Left cardiac atrium (tissue), 4 donors: ENCODE measurements at places on chromosomes 5 and 9. TPM values are rescaled to one million over a fixed set of nuclear protein-coding genes. Genes with fewer than 3 reads are reported as not detected.

GRCh38 chr9:76905791-76906646 is at the start of gene PRUNE2:
PRUNE2 (minus strand) TSS chr9:76906114; CDS start chr9:76905963, 151 bp downstream.
- DNase-seq = peak; percentile 76

- DNase-seq = no peak
Observed at GRCh38 chr5:32323741-32324140, 11.0 kb upstream of the MTMR12 start.

GRCh38 chr9:133737774-133738639 is at the start of gene SARDH:
SARDH (minus strand) TSS chr9:133738352; CDS start chr9:133734173, 4,179 bp downstream.
- DNase-seq = peak; percentile 69

The AQP7 gene
- 123 TPM for total RNA-seq

The DNAH5 gene
- total RNA-seq = 0.24 TPM

The SCGB3A2 gene
- total RNA-seq = not detected

GRCh38 chr5:110053824-110054223 is 364.1 kb downstream of the MAN2A1 start:
- no peak for DNase-seq

The AJM1 gene
- 9.6 TPM for total RNA-seq

The SNX24 gene
- 11.1 TPM for total RNA-seq

GRCh38 chr5:58455066-58455465 is 4.8 kb downstream of the PLK2 start:
- no peak for DNase-seq

The ZNF169 gene
- total RNA-seq = 3.1 TPM
